Lower leg skin (tissue), 4 donors: ENCODE measurements at places on chromosomes 5 and 9.
A peak's percentile ranks its signal among the peaks of the same experiment; 100 is the strongest.

GRCh38 chr5:40823459-40823858, 11.6 kb downstream of the RPL37 start:
- DNase-seq, result no peak

GRCh38 chr9:87581513-87581912, 83.8 kb downstream of the DAPK1 start:
- DNase-seq, result no peak

DNA sequence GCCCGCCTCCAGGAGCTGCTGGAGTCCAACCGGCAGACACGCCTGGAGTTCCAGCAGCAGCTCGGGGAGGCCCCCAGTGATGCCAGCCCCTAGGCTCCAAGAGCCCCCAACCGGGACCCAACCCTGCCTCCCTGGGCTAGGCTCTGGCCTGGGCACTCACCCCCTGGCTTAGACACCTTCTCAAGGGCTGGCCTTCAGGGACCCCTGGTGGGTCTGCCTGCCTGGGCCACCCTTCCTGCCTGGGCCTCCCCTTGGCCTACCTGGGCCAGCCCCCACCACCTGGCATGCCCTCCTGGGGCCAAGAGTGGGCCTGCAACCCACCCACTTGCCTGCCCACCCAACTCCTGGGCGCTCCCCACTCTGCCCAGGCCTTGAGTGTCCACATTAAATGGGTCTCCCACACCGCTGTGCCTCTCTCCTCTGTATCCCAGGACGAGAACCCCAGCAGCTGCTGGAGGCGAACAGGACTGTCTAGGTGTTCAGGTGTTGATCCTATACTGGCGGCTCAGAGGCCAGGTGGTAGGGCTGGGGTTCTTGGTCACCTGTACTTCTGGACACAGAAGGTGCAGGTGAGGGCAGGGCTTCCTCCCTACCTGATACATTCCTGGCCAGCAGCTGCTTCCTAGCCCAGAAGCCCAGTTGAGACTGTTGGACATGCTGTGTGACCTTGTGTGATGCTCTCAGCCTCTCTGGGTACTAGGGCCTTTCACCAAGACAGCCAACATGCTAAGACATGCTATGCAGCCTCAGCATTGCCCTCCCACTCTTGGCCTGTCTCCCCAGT, 3.6 kb downstream of the BBLN start:
- no peak for DNase-seq

GRCh38 chr9:109013679-109014607, 644 bp upstream of the CTNNAL1 start:
- DNase-seq, result no peak

DNA sequence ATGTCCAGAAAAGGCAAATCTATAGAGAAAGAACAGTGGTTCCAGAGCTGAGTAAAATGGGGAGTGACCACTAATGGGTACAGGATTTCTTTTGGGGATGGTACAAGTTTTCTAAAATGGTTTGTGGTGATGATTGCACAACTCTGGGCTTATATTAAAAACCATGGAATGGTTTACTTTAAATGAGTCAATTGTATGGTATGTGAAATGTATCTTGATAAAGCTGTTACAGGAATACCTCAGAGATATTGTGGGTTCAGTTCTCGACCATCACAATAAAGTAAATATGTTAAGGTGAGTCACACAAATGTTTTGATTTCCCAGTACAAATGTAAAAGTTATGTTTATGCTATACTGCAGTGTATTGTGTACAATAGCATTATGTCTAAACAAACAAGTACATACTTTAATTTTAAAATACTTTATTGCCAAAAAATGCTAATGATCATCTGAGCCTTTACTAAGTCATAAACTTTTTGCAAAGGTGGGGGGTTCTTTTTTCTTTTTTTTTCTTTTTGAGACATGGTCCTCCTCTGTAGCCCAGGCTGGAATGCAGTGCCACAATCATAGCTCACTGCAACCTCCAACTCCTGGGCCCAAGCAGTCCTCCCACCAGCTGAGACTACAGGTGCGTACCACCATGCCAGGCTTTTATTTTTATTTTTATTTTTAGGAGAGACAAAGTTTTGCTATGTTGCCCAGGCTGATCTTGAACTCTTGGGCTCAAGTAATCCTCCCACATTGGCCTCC, 65.9 kb downstream of the SHOC1 start:
- DNase-seq, result no peak

DNA sequence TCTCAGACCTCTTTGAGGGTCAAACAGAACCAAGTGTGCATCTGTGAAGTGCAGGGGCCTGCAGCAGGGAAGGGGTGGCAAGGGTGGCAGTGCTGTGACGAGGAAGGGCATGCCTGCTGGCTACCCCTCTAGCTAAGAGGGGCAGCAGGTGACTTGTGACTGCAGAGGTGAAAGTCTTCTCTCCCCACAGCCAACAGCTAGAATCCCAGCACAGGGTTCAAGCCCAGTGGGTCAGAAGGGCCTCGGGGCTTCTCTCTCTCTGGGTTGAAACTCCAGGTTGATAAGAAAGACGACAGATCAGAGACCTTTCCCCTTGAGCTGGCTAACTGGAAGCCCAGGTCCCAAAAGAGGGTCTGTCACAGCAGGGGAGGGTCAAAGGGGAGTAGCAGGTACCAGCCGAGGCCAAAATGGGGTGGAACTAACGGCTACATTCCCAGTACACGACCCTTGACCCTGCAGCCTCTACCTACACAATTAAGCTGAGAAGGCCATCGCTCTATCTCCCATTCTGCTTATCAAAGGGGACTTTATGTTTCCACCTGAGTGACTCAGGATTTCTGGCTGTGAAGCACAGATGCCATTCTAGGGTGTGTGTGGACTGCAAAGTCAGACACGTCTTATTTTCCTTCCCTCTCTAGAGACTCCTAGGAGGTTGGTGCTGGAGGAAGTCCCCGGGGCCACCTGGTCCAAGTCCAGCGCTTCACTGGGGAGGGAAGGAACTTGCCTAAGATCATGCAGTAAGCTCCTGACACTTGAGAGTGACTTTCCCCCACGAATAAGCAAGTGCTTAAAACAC, 14.6 kb downstream of the ANKS6 start:
- peak; percentile 71 for DNase-seq

- no peak for DNase-seq
These were observed 6.9 kb upstream of the UBAP1 start for GRCh38 chr9:34171753-34172535.

GRCh38 chr9:127097683-127098082, 24.8 kb downstream of the ANGPTL2 start:
- no peak for DNase-seq

DNA sequence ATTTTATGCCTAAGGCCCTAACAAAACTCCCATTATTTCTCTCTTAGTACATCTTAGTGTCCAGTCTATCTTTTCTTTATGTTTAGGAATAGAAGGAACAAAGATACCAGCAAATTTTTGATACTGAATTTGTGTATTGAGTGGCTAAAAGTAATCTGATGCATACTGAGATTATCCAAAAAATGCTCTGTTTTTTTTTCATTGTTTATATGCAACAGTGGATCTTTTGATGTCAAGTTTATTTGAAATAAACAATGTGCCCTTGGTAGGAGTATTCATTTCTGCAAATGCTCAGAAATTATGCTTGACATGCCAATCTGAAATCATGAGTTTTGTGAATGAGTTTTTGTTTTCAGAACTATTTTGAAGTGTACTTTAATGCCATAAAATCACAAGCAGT, 58.7 kb downstream of the CCDC192 start:
- DNase-seq, result no peak

DNA sequence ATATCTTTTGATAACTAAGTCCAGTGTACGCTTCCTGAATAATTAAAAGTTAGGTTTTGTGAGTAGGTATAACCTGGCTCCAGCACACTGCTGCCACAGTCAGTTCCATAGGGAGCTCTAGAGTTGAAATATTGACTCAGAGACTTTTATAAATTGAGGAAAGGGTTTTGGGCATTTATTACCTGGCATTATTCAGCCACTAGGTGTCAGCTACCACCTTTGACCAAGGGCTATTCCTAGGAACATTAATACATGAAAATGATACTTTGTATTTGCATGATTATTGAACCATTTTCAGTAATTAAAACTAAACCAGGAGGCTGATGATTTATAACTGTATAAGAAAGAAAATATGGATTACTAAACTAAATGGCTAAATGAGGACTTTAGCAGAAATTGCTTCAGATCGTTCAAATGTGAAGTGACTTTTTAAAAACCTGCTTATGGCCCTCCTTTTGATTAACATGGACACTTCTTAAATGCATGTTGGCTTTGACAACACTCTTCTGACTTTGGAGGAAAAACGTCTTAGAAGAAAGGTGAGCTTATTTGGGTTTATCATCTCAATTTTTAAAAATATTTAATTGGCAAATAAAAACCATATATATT, 83.0 kb downstream of the SMC2 start:
- no peak for DNase-seq

DNA sequence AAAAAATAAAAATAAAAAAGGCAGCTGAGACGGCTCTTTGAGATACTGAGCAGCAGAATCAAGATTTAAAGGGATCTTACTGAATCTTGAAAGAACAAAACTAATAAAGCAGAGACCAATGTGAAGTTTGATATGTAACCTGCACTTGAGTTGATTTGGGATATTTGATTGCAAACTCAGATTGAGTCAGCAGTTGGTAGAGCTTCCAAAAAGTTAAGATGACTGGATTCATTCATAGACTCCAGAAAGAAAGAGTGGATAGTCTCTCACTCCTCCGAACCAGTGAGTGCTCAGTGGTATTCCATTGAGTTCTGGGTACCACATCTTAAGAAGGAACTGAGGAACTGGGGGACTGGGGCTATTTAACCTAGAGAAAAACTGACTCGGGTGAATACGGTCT, 52.7 kb upstream of the TESK1 start:
- no peak for DNase-seq

- DNase-seq, result no peak
These were observed 42.7 kb downstream of the NDUFS4 start for GRCh38 chr5:53603009-53603687.

DNA sequence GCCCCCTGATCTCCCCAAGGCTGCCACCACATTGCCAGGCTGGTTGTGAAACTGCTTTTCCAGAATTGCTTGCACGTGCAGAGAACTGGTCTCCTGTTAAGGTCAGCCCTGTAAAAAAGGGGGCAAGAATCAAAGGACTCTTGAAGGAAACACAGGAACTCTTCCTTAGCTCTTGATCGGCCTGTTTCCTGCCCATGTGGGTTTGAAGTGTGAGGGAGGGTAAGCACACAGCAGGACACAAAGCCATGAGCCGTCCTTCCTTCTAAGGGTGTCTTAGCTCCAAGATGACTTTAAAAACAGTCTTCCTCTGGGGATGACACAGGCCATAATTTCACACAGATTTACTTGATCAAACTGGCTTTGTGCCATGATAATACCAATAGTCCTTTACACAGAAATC, 36.1 kb downstream of the TEK start:
- DNase-seq, result no peak

DNA sequence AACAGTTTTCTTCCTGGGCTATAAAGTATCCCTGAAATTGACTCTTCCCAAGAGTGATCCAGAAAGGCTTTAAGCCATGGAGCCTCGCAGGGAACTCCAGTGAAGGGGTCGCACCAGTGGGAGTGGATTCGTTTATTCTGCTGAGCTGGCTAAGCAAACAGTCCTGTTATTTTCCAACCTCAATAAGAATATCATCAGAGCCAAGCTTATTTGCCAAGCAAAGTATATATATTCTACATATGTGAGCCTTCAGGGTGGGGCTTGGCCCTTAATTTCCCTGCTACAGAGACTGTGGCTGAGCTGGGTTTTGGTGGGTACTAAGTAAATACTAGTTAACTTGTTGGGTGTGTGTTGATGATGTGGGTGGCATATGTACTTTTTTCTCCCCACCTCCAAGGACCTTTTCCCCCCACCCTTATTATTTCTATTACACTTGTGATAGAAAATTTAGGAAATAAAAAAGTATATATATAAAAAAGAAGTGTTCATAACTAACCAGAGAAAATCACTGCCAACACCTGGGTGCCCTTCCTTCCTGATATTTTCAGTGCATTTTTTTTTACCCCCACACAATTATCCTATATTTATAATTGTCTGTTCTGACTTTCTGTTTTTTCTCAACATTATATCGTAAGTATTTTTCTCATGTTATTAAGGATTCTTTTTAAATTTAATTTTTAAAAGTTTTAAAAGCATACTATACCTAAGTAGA, 5.3 kb downstream of the GSN start:
- DNase-seq, result no peak

GRCh38 chr5:100802208-100802607, 100.9 kb downstream of the ST8SIA4 start:
- DNase-seq, result no peak

DNA sequence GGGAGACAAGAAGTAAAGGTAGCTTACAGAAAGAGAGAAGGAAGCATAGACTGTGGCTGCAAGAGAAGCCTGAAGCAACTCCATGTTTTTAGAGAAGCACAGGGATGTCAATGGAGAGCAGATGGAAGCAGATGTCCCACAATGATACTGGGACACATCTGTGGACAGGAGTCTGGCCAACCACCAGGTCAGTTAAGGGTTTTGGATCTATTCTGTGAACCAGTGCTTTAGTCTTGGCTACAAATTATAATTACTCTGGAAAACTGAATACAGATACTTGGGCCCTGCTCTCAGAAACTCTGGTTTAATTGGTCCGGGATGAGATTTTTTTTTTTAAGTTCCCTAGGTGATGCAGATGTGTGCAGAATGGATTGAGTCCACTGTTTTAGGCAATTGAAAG, 592.8 kb downstream of the CSNK1G3 start:
- DNase-seq, result no peak

- no peak for DNase-seq
These were observed 59.5 kb upstream of the FBXL7 start for GRCh38 chr5:15440434-15440833.

GRCh38 chr9:112002847-112003457, 106.3 kb downstream of the UGCG start:
- DNase-seq, result peak; percentile 25

DNA sequence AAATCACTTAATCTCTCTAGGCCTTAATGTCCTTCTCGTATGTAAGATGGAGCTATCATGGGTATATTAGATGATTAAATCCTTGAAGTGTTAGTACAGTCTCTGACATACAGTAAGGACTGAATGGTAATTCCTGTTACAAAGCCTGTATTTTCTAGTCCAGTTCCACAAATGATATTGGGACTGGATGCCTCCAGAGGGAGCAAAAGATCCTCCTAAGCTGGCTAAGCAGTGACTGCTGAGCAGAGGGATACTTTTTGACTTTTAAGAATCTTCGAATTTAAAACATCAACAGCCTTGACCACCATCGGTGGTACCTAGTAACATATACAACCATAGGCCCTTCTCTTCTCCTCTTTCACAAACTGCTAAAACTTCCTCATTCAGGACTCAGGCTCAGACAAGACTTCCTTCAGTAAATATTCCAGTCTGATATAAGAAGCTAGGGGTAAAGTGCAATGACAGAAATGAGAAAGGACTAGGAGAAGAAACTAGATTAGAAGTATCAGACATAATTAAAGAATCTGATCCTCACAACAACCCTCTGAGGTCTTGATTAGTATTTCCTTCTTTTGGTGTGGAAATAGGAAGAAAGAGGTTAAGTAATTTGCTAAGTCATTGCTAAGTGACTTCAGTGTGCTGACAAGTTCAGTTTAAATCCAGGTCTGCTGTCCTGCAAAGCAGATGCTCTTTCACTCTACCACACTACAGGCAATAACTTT, 13.9 kb downstream of the PTAR1 start:
- DNase-seq, result no peak

- DNase-seq, result no peak
These were observed 113.2 kb downstream of the TLE4 start for GRCh38 chr9:79684711-79685575.
